AG04449 (cell line): ENCODE measurements at places on chromosomes 7 and 10.
A peak's percentile ranks its signal among the peaks of the same experiment; 100 is the strongest.

DNA sequence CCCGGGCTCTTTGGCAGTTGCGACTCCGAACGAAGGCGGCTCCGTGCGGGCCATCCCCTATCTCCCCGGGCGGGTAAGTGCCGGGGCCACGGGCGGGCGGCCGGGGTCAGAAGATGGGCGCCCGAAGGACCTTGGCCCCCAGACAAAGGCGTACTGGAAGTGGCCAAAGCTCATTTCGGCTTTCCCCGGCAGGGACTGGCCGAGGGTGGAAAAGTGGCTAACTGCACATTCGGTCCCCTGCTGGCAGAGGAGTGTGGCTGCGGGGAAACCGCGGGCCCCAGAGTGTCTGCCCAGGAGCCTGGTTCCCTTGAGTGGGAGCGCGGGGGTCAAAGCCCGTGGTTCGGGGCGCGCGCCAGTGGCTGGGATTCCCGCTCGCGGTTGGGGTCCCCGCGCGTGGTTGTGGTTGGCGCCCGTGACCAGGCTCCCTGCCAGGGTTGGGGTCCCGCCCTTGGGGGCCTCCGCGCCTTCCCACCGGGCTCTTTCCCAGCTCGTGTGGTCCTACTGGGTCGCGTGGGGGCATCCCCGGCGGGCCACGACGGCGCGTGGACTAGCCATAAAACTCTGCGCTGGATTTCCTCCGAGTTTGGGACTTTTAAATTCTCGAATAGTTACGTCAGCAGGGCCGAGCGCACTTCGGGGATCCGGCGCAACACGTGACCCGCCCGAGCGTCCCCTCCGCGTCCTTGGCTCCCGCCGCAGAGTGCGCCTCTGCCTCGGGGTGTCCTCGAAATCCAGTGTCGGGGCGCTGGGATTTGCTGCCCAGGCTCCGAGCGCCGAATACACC is 124.4 kb downstream of the TACC2 start:
- DNase-seq: no peak

DNA sequence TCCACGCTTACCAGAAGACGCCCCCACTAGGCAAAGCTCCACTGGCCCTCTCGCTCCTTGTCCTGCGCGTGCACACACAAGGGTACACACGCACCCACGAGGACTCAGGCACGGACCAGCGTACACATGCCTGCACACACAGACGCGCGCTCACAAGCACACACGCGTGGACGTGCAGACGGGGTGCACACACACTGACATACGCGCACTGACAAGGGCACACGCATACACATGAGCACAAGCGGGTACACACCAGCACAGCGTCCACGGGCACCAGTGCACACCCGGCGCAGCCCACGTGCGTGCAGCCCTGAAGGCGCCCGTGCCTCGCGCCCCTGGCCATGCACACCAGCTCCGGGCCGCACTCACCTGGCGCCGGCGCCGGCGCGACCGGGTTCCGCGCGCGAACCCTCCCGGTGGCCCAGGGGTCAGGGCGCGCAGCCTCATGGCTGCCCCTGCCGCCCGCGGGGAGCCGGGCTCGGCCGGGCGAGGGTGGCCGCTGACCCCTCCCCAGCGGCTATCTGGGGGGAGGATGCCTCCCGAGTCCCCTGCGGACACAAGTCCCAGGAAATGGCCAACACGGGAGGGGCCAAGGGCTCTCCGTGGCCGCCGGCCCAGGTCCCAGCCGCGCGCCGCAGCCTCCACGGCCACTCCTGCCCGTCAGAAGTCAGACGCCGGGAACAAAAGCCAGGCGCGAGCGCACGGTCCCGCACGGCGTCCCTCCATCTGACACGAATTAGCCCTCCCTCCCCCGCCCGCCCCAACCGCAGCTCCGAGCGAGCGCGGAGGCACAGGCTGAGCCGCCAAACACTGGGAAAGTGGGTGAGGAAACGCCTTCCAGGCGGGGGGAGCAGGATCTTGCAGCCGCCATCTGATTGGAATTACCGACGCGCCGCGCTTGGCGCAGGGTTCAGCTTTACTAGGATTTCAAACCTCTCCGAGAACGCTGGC is 45.0 kb downstream of the TNS3 start:
- DNase-seq: no peak

- DNase-seq: no peak
Measured at GRCh38 chr7:47804767-47805545, 143.3 kb downstream of the PKD1L1 start.

- DNase-seq: no peak
Measured at GRCh38 chr10:8042721-8043568, 11.5 kb upstream of the GATA3 start.

GRCh38 chr10:47033541-47034270 is 122.5 kb downstream of the PTPN20 start:
- DNase-seq: no peak

GRCh38 chr10:4121502-4122380 is 336.7 kb upstream of the KLF6 start:
- DNase-seq: no peak

DNA sequence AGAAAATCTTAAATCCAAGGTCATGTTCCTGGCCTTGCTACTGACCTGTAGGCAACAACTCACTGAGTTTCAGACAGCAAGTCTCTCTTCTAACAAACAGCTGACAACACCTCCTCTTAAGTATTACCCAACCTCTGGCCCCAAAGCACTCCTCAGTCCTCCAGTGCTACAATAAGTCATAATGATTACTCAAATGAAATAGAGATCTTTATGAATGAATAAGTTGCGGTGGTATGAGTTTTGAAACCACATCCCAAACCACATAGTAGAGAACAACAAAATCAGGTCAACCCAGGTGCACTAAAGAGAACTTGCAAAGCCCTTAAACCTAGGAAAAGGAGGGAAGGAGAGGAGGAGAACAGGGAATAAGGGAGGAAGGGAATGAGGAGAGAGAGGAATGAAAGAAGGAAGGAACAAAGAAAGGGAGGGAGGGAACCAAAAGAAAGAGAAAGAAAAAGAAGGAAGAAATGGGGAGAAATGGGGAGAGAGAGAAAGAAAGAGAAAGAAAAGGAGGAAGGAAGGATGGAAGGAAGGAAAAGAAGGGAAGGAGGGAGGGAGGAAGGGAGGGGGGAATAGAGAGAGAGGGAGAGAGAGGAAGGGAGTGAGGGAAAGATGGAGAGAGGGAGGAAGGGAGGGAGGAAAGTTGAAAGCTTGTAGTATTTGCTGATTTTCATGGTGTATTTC is 142.8 kb upstream of the CALCR start:
- no peak for DNase-seq

GRCh38 chr7:44536090-44536489 is 5.0 kb downstream of the NPC1L1 start:
- DNase-seq: no peak

DNA sequence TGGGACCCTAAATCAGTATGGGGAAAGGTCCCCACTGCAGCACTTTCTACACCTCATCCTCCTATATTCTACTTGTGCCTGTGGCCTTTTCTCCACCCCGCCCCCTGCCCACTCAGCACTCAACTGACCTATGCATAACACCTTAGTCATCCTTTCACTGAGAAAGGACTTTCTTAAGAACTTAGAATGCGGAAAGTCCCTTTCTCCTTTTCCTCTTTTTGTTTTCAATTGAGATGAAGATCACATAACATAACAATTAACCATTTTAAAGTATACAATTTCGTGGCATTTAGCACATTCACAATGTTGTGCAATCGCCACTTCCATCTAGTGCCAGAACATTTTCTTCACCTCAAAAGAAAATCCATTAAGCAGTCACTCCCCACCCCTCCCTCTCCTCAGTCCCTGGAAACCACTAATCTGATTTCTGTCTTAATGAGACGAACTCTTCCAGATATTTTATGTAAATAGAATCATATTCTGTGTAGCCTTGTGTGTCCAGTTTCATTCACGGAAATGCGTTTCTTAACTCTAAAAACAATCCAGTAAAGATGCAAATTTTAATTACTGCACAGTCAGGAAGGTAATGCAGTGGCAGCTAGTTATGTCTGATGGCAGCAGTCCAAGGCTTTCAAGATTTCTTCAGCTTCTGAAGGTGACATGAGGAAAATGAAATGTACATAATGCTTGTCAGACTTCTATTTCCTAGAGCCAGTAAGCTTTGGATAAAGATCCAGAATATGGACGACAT is 41.7 kb downstream of the FAS start:
- DNase-seq: peak; percentile 59

DNA sequence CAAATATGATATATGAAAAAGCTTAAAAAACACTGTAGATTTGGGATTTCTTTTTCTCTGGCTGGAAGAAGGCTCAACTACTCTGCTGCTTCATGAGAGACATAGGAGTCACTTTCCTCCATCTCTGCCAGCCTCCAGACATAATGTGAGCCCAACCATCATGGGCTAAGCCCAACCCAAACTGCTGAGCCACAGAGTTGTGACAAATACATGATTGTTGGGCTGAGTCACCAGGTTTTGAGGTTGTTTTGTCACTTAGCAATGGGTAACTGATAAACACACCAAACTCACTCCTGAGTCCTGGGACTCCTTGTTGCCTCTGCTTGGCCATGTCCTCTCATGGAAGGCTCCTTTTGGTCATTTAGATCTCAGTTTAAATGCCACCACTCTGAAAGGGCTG is 381.8 kb upstream of the FZD8 start:
- peak; percentile 54 for DNase-seq

DNA sequence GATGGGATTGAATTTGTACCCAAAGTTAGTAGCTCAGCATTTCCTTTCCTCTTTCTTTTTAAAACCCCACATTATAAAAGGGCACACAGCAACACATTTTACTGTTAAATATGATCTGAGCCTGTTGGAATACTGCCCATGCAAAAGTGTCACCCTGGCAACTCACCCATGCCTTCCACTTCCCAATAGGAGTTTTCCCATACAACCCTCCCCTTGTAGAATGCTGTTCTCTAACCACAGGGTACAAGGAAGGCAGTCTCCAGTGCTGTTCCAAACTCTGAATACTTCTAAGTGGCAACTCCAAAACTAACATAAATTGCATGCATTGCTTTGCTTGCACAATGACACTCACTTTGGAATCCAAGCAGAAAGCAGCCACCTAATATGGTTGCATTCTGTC is 60.8 kb downstream of the NRCAM start:
- DNase-seq: no peak

DNA sequence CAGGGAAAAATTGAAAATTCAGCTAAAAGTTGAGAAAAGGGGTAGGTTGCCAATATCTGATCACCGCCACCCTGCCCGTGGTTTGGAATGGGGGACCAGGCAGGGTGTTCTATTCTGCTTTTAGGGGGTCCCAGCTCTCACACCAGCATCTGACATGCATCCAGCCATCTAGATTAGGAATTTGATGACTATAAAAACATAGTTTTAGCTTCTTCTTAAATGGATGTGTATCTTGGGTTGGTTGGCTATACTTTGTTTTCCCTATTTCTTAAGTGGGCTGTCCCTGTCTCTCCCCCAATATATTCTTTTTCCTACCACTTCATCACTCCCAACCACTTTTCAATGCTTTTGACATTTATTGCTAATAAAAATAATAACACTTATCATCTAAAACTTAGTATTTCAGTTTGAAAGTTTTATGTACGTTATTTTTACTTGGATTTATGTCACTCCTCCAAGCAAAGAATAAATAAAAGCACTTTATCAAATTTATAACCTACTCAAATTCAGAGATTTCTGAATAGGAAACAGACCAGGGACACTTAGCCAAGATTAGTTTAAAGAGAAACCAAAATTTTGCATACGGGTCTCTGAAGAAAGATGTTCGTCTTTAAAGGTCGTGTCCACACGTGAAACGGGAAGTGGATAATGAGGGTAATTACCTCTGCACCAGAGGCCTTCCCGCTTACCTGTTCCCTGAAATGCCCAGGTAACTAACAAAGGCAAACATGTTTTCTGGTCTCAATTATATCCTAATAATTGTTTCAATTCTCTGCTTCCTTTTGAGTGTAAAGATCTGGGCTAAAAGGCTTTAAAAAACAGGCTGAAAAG is 233.2 kb upstream of the AUTS2 start:
- DNase-seq: no peak

GRCh38 chr10:15214237-15214636 is 45.7 kb upstream of the NMT2 start:
- DNase-seq: no peak

DNA sequence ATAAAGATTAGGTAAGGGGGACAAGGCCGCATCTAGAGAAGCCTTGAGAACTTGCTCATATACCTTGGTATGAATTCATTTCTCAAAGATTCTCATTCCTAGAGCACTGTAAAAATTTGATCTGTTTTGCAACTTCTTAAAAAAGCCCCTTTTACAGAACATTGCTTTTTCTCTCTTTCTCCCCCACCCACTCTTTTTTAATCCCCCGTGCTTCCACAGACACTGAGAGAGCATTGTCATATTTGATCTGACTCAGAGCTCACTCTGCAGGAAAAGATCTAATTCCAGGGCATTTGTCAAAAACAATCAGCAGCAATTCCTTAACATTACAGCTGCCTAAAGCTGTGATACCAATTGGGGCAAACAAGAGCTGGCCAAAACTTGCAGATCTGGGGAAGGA is 92.0 kb downstream of the ARHGAP22 start:
- no peak for DNase-seq

DNA sequence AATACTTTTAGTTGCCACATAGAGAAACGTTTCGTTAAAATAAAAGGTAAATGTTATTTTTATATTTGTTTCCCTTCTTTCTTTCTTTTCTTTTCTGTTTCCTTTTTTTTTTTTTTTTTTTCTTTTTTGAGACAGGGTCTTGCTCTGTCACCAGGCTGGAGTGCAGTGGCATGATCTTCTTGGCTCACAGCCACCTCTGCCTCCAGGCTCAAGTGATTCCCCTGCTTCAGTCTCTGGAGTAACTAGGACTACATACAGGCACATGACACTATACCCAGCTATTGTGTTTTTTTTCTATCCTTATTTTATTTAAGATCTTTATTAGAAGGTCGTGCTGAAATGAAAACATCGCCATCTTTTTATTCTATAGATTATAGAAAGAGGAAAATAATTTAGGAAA is 661.8 kb upstream of the MBL2 start:
- DNase-seq: no peak

- DNase-seq: no peak
Measured at GRCh38 chr7:24466168-24466768, 107.0 kb upstream of the PALS2 start.

GRCh38 chr7:22193450-22193983 is 163.4 kb downstream of the RAPGEF5 start:
- no peak for DNase-seq

GRCh38 chr7:74325210-74325565 is 36.0 kb downstream of the CLIP2 start:
- DNase-seq: no peak

DNA sequence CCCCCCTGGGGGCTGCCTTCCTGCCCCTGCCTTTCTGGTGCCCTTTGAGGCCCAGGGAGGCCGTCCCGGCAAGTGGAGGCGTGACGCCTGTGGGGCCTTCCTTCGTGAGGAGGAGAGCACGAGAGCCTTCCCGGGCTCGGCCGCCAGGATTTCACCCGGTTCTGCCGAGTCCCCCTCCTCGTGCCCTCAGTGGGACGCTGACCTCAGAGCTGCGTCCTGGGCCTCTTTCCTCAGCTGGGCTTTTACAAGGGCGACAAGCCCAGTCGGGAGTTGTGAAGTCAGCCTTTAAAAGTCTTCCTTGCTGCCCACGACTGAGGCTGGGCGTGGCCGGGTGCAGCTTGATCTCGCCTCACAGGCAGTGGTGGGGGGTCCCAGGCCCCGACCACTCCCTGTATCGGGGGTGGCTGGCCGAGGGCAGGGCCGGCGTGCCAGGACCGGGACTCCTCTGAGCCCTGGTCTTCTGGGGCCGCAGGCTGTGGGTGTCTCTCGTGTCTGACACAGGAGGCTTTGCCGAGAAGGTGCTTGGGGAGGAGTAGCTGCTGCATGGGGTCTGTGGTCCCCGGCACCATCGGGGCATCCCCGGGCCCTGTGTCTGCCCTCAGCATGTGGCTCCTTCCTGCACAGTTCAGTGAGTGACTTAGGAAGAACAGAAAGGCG is 41.8 kb downstream of the FAM20C start:
- no peak for DNase-seq

- DNase-seq: no peak
Measured at GRCh38 chr10:112857493-112857892, 92.6 kb upstream of the TCF7L2 start.
